ENCODE measurements at places on chromosomes 3 and 15.

DNA sequence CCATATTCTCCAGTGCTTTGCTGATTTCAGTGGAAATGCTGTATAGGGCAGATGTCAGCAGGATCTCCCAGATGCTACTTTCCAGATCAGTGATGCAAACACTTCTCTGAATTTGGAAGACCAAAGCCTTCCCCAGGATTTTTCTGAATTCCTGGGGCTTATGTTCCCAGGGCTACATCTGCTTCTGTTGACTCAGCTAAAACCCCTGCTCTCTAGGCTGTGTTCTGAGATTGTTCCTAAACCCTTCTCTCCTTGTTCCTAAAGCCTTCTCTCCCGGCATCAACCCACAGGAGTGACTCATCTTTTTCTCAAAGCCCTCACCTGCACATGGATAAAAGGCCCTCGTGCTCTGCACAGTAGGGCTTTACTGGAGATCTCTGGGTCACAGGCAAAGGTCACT lies 35.5 kb downstream of the FAH start:
- no peak for DNase-seq

DNA sequence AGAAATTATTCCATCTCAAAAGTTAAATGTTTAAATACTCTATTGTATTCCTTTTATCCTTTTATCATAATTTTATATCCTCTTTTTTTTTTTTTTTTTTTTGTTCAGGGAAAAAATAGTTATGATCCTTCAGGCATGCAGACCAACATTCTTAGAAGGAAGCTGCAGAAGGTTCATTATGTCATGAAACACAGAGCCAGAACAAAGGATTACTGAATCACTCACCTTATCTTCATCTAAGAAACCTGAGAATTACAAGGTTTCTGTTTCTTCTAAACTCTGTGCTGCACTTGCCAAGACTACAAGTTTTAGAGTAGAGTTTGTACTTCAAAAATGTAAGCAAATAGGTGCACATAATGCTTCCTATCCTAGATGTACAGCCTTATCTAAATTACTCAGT lies 3.3 kb downstream of the PLCH1 start:
- DNase-seq = no peak

DNA sequence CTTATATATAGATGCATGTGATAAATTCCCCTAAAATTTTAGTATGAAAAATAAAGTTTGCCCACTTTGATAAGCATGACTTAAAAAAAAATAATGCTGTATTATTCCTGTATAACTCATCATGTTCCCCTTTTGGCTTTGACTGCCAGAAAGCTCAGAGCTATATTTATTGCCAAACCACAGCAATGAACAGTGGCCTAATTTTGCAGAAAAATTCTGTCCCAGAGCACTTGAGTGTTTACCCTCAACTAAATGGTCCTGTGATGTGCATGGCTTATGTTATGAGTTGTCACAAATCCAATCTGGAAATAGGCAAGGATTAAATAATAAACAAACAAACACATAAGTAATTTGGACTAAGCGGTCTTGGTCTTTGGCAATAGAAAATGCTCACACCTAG lies 276.7 kb downstream of the SLC9A9 start:
- DNase-seq = no peak

GRCh38 chr3:177449360-177450006 lies 252.2 kb upstream of the TBL1XR1 start:
- peak; percentile 85 for DNase-seq

- no peak for DNase-seq
These were observed 239.1 kb upstream of the ROPN1 start for GRCh38 chr3:124230998-124231397.
